ELR (cell line): ENCODE measurements at places on chromosomes 7 and 10.
A peak's percentile ranks its signal among the peaks of the same experiment; 100 is the strongest.

DNA sequence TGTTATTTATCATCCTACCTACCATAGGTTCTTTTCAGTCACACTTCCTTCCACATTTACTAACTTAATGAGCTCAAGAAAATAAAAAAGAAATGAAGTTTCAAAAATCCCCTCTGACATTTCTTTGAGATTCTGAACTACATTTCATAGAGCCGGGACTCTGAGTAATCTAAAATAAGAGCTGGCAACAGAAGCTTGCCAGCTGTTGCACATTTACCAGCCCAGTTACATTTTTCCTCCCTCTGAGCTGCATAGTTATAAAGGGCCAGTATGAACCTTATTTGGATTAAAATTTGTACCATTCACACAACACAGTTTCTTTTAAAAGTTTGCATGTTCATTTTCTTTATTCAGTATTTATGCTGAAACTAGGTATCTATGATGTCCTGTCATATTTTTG lies 119.5 kb upstream of the CAV2 start:
- no peak for DNase-seq

DNA sequence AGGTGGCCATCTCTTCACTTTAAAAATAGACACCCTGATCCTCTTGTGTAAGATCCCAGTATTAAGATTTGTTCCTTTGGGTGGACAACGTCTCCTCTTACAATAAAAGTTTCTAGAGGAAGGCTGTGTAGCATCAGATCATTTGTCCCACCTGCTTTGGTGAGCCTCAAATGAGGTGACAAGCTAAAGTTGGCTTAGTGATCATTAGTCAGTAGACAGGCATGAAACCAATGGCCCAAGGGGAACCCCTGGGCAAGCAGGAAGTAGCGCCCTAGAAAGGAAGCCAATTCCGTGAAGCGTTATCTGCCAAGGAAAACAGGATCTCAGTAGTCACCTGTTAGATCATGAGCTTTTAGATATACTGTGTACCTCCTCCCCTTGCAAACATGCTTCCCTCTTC lies 66.8 kb downstream of the PCGF5 start:
- peak; percentile 22 for DNase-seq

- DNase-seq: no peak
These were observed 30.8 kb downstream of the VAX1 start for GRCh38 chr10:117107238-117107637.

- DNase-seq: no peak
These were observed 5.8 kb upstream of the CLDN4 start for GRCh38 chr7:73824986-73825385.

DNA sequence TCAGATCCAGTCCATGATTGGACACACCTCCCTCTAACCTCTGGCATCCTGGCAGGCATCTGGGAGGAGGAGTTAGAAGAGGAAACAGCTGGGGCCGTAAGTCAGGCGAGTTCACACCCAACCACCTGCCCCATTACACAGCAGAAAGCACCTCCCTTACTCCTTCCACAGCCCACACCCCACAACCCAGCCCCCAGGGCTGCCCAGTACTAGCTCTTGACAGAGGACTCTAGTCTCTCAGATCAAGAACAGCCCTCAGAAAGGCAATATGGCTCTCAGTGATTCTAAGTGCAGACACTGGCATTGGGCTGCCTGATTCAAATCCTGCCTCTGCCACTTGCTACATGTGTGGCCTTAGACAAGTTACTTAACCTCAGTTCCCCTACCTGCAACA lies 34.1 kb downstream of the KCNMA1 start:
- peak; percentile 52 for DNase-seq

GRCh38 chr10:99976886-99977665 lies 32.7 kb downstream of the DNMBP start:
- peak; percentile 98 for DNase-seq

GRCh38 chr7:13057462-13058200 lies 370.2 kb downstream of the ARL4A start:
- DNase-seq: no peak

GRCh38 chr7:35726654-35727053 lies 31.7 kb upstream of the HERPUD2 start:
- DNase-seq: no peak

DNA sequence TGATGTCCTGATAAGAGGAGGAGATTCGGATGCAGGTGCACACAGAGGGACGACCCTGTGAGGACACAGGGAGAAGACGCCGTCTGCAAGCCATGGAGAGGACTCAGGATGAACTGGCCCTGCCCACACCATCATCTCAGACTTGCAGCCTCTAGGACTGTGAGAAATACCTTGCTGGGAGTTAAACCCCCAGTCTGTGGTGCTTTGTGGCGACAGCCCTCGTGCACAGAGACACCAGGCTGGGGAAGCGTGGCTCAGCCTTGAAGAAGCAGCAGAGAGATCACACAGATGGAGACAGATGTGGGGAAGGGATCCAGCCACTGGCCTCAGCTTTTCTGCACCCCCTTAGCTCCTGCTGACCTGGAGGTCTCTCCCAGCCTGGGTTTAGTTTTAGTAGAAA lies 26.3 kb upstream of the PITRM1 start:
- DNase-seq: no peak

DNA sequence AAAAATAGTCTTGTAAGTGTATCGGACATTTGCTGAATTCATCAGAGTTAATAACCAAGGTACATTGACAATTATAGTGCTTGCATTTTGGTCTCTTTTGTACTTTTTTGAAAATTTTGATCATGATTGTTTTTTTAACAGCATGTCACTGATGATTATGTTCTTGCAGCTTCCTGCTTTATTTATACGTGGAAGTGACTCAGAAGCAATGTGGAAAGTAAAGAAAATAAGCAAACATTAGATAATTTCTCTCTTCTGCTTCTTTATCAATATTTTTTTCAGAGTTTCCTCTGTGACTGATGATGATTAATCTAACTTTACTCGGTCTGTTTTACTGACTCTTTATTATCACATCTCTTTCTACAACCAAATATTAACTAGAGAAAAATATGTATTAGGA lies 1351.9 kb downstream of the REEP3 start:
- no peak for DNase-seq

DNA sequence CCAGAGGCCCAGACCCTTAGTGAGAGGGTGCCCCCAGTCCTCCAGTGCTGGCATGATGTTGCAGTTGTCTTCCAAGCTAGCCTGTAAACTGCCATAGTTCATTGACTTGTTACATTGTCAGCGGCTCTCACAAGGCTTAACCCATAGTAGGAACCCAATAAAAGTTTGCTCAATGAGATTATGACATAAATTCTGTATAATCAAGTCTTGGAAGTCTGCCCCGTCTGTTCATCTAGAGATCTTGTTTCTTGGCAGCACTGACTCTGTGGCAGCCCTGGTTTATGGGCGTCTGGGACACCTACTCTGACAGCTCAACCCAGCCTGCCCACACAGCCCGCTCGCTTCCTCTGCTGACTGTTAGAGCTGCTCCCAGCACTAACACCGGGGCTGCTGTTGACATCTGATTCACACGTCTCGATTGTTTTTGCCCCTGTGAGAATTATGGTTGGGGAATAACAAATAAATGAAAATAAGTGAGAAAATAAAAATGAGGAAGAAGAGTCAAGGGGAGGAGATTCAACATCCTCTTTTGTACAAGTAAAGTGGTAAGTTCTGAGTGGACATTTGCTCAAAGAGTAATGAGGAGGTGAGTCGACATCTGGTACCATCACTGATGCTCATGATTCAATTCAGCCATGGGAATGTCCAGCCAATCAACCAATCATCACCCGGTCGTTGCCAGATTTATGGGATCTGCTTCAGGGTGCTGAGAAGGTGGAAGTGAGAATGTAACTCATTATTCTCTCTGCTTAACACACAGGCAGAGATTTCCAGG lies 160.8 kb downstream of the SPAG6 start:
- no peak for DNase-seq

GRCh38 chr10:126599949-126600682 lies 70.4 kb downstream of the C10orf90 start:
- no peak for DNase-seq

GRCh38 chr7:34575006-34575405 lies 83.0 kb upstream of the NPSR1 start:
- no peak for DNase-seq

DNA sequence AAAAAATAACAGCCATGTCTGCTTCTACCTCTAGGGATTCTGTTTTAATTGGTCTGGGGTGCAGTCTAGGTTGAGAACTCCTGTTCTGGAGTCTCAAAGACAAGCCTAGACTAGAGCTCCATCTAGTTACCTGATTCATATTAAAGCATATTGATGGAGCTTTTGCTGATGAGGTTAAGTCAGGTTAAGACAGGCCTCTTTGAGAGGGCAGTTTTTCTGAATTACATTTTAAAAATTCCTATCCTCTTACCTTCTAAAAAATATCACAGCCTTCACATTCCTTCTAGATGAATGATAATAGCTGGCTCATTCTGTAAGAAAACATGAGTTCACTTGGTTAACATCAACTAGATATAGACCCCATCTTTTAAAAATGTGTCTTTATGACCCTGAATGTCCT lies 28.9 kb downstream of the MGAM start:
- DNase-seq: peak; percentile 59

DNA sequence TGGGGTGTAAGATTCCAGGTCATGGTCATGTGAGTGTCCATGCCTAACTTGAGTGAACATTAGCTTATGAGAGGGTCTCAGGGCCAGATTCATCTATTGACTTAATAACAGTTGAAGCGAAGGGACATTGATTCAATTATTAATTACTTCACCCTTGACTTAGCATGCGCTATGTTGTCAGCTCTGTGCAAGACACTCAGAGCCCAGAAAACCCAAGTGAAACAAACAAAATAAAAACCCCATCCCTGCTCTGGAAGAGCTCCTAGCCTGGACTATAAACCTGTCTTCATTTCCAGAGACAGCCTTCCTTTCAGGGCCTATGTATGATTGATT lies 66.0 kb upstream of the TNS3 start:
- DNase-seq: no peak

GRCh38 chr7:158672975-158673374 lies 31.6 kb downstream of the NCAPG2 start:
- DNase-seq: peak; percentile 81

DNA sequence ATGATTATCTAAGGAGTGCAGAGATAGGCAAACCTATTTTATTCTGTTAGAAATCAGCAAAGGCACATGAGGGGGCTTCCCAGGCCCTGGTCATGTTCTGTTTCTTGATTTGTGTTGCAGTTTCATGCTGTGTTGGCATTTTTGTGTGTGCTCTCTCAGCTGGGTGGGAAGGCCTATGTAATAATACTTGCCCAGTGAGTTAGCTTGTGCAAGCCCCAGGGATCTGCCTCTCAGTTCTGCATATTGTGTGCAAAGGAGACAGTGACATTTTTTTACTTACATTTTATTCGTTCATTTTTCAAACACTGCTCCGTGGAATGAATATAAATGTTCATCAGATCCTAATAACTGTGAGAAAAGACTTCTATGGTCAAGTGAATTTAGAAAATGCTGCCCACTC lies 119.0 kb downstream of the VWC2 start:
- DNase-seq: no peak

GRCh38 chr10:12606461-12606860 lies 257.1 kb downstream of the CAMK1D start:
- DNase-seq: no peak

DNA sequence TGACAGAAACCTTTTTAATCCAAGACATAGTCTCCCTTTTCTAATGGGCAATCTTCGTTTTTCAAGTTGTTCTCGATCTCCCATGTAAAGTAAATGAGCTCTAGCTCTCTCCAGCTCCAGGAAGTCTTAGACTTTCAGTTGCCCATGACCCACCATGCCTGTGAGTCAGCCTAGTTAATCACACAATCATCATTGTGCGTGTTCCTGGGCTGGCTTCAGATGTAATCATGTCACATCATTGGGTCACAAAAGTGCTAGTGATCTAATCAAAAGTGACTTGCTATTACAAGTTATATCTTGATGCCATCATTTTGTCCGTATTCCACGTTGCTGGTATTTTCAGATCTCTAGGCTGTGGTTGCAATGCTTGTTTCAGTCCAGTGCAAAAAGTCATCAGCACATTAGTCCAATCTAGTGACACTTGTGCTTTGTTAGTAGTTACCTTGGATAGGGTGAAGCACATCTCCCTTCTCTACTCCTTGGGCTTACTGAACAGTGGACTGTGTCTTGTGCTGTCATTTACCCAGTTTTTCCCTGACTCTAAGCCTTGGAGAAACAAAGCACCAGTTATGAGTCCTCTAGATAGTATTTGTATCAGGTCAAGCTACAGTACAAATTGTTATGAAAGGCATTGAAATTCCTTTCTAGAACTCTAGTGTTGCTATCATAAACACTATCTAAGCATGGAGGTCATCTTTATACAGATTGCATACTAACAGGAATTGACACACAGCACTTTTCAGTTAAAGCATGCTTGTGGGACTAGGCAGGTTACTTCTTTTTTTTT lies 316.6 kb downstream of the GFRA1 start:
- peak; percentile 79 for DNase-seq

- DNase-seq: no peak
These were observed 43.5 kb upstream of the NKX2-3 start for GRCh38 chr10:99489271-99489670.

- no peak for DNase-seq
These were observed 8.2 kb upstream of the NKX6-2 start for GRCh38 chr10:132793871-132794849.

DNA sequence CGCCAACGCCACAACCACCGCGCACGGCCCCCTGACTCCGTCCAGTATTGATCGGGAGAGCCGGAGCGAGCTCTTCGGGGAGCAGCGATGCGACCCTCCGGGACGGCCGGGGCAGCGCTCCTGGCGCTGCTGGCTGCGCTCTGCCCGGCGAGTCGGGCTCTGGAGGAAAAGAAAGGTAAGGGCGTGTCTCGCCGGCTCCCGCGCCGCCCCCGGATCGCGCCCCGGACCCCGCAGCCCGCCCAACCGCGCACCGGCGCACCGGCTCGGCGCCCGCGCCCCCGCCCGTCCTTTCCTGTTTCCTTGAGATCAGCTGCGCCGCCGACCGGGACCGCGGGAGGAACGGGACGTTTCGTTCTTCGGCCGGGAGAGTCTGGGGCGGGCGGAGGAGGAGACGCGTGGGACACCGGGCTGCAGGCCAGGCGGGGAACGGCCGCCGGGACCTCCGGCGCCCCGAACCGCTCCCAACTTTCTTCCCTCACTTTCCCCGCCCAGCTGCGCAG lies 424 bp downstream of the EGFR start:
- DNase-seq: peak; percentile 49
